ENCODE measurements at places on chromosomes 13 and 19.
A peak's percentile ranks its signal among the peaks of the same experiment; 100 is the strongest.

DNA sequence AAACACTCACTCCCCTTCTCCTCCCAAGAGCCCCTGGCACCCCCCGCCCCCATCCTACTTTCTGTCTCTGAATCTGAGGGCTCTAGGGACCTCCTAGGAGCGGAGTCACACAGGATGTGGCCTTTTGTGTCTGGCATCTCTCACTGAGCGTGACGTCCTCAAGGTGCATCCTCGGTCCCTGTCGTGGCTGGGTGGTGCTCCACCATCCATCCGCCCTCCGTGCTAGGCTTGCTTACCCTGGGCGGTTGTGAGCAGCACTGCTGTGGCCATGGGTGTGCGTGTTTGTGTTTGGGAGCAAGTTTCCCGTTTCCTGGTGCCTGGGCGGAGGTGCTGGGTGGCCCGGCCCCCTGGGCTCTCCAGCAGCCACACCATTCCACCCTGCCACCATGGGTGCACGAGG lies 12.2 kb downstream of the PLEKHJ1 start:
- no peak for DNase-seq

- no peak for DNase-seq
Measured at GRCh38 chr19:47523473-47523872, 8.6 kb upstream of the NAPA start.

GRCh38 chr13:91302111-91302510 lies 45.4 kb upstream of the MIR17HG start:
- DNase-seq: no peak

DNA sequence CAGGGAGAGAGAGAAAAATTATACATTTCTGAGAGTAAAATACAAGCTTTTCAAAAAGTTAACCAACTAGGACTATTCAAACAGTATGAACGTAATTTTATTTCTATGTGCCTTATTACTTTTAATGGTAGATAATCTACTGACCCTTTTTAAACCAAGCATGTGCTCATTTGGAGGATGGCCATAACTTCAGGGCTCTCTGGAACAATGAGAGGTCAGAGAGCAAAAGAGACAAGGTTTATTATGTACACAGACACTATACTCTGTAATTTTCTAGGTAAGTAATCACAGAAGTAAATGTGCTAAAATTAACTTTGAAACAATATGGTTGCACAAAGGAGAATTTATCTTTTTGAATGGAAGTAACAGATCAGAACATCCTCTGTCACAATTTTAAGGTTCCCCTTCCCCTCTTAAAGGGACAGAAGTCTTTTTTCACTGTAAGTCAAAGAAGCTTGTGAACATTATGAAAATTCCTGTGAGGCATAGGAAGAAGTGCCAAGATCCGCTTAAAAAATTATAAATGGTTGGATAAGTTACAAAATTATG lies 1.0 kb downstream of the POSTN start:
- no peak for DNase-seq

- DNase-seq: no peak
Measured at GRCh38 chr19:5002143-5002542, 33.2 kb downstream of the KDM4B start.

DNA sequence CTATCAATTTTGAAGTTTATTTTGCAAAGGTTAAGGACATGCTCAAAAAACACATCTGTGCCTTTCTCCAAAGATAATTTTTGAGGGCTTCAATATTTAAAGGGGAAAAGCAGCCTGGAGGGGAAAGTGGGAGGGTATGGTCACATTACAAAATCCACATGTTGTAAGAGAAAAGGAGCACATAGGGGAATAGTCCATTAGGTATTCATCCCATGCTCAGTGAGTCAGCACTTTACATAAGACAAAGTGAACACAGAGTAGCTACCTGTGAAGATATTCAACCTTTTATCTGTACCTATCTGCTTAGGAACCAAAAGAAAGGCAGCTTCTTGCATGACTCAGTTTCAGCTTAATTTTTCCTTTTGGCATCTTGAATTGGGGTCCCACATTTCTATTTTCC lies 932.0 kb downstream of the SLITRK6 start:
- no peak for DNase-seq

GRCh38 chr13:95784161-95784899 lies 107.4 kb downstream of the DNAJC3 start:
- no peak for DNase-seq

GRCh38 chr13:98299235-98299965 lies 122.3 kb upstream of the RNF113B start:
- no peak for DNase-seq

DNA sequence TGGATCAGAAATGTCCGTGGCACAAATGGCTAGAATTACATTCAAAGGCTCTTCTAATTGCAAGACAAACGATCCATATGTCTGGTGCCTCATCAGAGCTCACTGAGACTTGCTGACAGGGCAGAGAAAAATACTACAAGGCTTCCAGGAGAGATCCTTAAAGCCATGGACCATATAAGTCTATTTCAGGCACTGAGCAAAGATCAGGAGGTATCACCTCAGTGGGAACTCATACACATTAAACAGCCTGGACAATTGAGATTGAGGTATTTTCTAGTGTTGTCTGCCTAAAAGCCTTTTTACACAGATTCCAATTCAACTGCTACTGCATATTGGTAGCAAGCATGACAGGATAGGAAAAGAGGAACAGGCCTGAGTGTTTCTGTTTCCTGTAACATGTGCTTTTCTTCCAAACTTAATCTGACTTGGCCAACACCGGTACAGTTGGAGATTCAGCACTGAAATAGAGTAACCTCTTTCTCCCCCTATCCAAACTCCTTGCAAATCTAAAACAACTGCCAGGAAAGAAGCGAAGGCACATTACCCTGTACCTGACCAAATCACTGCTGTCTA lies 65.9 kb downstream of the SERP2 start:
- no peak for DNase-seq

- DNase-seq: no peak
Measured at GRCh38 chr13:110014719-110015118, 228.3 kb upstream of the IRS2 start.

- no peak for DNase-seq
Measured at GRCh38 chr13:98072476-98072875, 70.4 kb upstream of the FARP1 start.

GRCh38 chr19:5287066-5287465 lies 53.5 kb downstream of the PTPRS start:
- no peak for DNase-seq

DNA sequence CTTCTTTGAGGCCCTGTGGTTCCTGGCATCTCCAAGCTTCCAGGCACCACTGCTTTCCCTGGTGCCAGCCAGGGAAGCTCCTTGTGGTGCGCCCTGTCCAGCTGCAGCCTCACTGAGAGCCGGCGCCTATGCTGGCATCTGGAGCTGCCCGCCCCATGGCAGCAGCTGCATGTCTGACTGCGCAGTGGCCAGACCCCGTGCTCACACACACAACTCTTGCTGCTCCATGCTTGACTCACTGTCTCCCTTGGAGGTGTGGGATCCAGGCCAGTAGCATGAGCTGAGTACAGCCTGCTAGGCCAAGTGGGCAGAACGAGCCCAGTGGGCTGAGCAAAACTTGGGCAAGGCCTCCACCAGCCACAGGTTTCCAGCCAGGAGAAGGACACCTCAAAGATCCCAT lies 11.5 kb upstream of the SUPT20H start:
- no peak for DNase-seq

DNA sequence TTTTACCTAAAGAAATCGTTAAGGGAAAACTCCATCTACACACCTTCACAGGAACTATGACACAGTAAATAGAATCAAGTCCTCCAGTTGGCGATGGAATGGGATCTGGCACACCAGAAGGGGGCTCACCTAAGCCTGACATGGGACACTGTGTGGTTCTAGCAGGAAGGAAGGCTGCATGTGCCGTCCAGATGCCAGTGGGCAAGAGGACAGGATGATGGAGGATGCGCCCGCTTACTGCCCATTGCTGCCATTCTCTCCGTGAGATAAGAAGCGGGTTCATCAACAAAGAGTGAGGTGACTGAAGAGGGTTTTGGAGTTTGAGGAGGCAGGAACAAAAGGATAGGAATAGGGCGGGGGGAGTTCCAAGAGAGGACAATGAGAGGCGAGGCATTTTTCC lies 2.9 kb upstream of the CYP2F1 start:
- DNase-seq: no peak

- peak; percentile 93 for DNase-seq
Measured at GRCh38 chr19:1244693-1245451, 3.3 kb downstream of the ATP5F1D start.

DNA sequence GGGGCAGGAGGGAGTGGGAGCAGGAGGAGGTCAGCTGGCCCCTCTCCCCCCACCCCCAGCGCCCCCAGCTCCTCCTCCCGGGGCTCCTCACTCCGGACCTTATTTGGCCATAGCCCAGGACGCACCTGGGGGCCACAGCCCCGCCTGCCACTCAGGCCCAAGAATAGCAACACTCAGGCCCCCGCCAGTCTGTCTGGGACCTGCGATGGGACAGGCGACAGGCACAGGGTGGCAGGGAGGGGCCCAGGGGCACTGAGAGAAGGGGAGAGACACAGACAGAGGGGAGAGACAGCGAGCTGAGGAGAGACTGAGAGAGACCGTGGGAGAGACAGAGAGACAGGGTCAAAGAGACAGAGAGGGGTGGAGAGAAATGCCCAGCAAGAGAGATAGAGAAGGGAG lies 10.2 kb downstream of the JOSD2 start:
- peak; percentile 82 for DNase-seq

DNA sequence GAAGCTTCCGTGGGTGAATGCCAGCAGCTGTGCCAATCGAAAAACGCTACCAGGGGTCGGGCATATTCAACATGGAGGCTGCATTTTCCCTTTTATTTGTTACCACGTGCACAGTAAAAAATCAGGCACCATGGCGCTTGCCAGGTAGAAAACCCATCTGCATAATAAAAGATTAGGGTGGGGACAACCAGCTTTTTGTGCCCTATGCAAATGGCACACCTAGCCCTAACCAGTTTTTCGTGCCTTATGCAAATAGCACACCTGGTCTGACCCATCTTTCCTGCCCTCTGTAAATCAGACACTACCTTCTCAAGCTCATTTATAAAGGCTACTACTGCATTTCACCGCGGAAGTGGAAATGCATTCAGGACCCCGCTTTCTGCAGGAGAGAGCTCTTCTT lies 62.1 kb upstream of the FREM2 start:
- no peak for DNase-seq

DNA sequence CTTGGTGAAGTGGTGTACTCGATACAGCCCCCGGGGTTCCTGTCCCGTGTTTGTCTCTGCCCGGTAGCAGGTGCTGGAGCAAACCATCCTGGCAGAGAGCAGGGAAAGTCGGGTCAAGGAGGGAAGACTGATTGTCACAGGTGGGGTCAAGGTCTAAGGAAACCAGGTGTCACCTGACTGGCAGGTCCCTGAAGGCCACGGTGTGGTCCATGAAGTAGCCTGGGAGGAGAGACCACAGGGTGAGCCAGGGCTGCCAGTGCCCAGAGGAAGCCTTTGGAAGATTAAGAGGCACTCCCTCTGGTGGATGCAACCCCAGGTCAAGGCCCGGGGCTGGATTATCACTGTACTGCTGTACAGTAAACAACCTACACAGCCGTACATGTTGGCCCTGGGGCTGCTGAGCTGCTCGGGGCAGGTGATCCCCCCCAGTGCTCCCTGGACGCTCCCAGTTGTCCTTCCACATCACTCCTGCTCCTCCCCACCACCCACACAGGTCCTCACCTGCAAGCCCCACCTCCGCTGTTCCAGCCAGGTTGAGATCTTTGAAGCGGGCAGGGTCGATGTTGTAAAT lies 6.0 kb upstream of the CCER2 start:
- no peak for DNase-seq

DNA sequence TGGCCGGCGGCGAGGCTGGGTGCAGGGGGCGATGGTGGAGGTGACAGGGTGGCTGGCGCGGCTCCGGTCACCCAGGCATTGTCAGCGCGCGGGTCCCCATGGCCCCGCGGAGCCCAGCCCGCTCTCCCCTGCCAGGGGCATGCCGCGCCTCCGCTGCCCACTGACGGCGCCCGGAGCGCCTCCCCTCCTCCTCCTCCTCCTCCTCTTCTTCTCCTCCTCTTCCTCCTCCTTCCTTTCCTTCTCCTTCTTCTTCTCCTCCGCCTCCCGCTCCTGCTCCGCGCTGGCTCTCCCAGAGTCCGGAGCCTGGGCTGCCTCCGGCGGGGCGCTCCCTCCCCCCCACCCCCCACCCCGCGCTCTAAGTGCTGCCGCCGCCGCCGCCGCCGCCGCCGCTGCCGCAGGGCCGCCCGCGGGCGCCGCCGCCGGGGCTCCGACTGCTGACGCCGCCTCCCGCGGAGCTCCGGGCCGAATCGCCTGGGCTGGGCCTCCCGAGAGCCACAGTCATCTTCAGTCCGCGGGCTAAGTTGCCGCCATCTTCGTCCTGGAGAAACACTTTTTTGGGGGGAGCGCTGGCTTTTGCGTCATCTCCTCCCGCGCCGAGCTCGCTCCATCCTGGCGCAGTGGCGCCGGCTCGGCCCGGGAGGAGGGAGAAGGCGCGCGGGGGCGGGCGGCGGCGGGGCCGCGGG lies 348.3 kb downstream of the LIG4 start:
- no peak for DNase-seq

DNA sequence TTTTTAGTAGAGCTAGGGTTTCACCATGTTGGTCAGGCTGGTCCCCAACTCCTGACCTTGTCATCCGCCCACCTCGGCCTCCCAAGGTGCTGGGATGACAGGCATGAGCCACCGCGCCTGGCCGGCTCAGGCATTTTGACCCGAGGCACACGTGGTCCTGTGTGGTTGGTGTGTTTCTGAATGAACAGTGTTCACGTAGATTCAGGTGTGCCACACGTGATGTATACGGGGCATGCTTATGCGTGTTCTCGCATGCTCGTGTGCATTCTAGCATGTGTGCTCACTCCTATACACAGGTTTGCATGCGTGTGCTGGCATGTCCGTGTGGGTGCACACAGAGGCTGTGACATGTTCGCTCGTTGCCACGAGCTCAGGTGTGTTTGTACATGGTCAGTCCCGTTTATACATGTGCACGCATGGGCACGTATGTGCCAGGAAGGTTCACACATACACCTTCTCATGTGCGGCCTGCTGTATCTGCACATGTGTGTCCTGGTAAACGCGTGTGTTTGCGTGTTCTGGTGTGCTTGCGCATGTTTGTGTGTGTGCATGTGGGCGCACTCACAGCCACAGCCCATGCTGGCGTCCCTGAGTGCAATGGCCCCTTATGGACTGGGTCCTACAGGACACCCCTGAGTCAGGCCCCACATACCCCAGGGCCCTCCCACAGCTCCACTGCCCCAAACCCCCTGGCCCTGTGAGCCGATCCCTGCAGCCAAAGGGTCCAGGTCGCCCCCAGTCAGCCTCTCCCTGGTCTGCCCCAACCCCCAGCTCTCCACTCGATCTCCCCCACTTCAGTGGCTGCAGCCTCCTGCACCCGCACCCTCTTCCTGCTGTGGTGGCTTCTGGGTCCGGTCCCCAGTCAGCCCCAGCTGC lies 20.6 kb upstream of the TCF3 start:
- no peak for DNase-seq
